ENCODE measurements at places on chromosomes 4 and X.

DNA sequence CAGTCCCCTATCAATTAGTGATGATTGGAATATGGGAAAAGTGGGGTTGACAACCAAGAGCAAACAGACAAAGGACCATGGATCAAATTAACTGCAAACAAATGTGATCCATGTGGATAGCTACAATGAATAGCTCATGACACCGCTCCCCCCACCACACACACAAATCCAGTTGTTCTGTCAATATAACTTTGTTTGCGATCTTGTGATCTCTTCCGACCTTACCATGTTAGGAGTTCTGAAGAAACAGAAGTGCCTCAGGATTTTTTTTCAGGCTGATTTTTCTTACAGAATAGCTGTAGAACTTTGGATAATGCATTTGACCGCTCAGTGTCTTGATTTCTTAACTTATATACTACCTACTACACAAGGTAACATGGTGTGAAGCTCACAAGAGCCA, 116.6 kb downstream of the SH2D1A start:
- no peak for DNase-seq

DNA sequence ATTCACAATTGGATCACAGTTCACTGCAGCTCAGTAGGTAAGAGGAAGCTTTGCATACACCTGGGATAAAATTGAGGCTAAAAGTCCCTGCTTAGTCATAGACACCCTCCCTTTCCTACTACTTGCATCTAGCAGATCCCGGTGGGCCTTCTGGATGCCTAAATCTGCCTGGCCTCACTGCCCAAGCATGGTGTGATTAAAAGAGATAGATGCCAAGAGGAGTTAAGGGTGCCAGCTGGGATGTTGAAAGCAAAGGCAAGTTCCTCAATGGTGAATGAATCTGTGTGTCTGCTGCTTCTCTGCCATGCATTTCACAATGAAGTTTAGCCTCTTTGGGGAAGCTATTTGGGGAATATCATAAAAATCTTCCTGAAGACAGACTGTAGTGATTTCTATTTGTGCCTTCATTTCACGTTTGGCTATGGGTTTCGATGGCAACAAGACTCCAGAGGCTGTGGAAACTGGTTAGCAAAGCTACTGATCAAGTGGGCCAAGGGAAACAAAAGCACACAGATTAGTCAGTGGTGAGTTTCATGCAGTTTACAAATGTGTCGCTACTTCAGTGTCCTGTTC, 534.0 kb downstream of the ANKRD50 start:
- DNase-seq, result no peak

- DNase-seq, result no peak
Measured at GRCh38 chr4:154911608-154912098, 130.6 kb downstream of the RBM46 start.

GRCh38 chr4:89836897-89837384, at the start of gene SNCA:
TSS of gene SNCA (minus strand) at chr4:89837161. CDS start at chr4:89835667, 1,494 bp downstream.
- peak; percentile 29 for DNase-seq

- no peak for DNase-seq
Measured at GRCh38 chr4:167185465-167185864, 48.8 kb downstream of the SPOCK3 start.

- no peak for DNase-seq
Measured at GRCh38 chr4:143358923-143359643, 22.4 kb downstream of the GAB1 start.

GRCh38 chr4:180304321-180304720, 1938.9 kb upstream of the TENM3 start:
- no peak for DNase-seq

DNA sequence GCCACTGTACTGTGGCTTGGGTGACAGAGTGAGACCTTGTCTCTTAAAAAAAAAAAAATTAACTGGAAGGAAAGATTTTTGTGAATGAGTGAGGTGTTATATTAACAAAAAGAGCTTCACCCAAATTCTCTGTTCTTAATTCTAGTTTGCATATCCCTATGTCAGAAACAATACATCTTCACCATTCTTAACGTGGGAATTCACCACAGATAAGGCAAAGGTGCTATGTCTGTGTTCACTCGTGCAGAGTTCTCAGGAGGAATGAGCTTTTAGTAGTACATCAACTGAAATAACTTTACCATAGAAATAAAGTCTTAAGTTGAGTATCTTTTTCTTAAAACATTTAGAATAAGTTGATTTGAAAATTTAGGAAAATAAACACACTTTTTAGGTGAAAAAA, 135.1 kb downstream of the RAPGEF2 start:
- no peak for DNase-seq

DNA sequence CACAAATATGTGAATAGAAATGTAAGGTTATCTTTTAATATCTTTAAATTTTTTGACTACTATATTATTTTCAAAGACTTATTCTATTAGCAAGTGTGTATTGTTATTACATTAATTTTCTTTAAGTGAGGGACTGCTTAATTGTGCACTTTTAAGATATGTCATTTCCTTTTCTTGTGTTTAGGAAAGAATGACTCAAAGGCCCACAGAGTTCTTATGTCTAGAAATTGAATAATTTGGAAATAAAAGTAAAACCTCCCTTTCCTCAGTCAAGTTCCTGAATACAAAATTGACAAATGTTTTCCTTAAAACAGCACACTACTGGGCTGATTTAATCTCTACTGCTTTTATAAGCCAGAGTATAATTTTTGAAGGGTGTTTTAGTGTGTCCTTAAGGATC, 169.7 kb downstream of the TMEM47 start:
- DNase-seq, result no peak

- DNase-seq, result no peak
Measured at GRCh38 chr4:184476695-184477094, 2.3 kb upstream of the IRF2 start.

GRCh38 chrX:4994855-4995254, 1233.8 kb downstream of the NLGN4X start:
- no peak for DNase-seq

DNA sequence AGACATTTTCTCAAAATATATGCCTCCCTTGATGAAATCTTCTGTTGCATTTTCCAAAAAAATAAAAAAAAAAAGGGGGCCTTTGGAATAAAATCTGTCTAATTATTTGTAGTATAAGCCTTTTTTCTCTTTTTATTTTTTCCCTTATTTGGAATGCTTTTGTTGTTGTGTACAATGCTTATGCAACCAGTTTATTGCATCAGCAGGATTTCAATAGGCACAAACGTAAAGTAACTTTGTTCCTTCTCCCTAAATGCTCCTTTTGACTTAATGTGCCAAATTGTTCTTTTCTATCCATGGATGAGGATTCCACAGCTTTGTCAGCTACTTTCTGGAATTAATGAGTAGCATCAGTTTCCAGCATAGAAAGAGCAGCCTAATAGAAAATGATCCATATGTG, 59.6 kb upstream of the HPGD start:
- DNase-seq, result no peak

- no peak for DNase-seq
Measured at GRCh38 chr4:163959932-163960331, 465.4 kb downstream of the TMA16 start.

GRCh38 chrX:64427787-64428186, 32.5 kb upstream of the MTMR8 start:
- no peak for DNase-seq

GRCh38 chr4:5052204-5052702, 973 bp downstream of the STK32B start:
- no peak for DNase-seq

DNA sequence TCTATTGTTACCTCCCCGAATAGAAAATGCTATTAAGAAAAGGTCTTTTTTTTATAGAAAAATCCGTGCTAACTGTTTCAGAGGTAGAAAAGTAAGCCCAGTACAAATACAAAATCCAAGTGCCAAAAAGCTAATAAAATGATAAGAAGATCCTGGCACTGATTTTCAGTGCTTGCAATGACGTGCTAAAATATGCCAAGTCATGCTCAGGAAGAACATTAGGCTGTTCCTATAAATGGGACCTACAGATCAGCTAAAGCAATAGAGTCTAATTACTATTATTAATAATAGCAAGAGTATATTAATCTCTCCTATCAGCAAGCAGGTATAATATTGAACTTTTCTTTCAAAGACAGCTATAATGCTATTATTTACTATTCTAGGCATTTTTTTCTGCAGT, 305.8 kb downstream of the PPARGC1A start:
- no peak for DNase-seq

GRCh38 chr4:36165631-36166005, 78.7 kb downstream of the ARAP2 start:
- DNase-seq, result no peak

DNA sequence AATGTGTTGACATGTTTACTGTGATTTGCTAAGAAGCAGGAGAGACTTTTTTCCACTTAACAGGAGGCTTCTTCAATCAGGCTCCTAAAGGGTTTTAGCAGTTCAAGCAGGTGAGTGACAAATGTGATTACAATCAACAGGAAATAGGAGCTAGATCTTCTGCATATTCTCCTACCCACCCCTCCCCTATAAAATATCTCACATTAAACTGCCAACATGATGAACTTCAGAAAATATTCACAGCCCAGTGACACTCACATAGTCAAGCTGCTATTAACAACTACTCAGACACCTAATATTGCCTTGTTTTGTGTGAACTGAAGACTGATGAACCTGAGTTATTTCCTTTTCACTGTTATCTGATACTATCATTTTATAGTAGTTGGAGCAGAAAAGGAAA, 55.9 kb upstream of the ANTXR2 start:
- no peak for DNase-seq

- DNase-seq, result no peak
Measured at GRCh38 chr4:85166318-85166717, 199.8 kb upstream of the WDFY3 start.

- DNase-seq, result peak; percentile 38
Measured at GRCh38 chrX:70436343-70436742, 8.3 kb upstream of the DLG3 start.

GRCh38 chrX:252244-252956, 28.8 kb upstream of the PLCXD1 start:
- DNase-seq, result no peak

DNA sequence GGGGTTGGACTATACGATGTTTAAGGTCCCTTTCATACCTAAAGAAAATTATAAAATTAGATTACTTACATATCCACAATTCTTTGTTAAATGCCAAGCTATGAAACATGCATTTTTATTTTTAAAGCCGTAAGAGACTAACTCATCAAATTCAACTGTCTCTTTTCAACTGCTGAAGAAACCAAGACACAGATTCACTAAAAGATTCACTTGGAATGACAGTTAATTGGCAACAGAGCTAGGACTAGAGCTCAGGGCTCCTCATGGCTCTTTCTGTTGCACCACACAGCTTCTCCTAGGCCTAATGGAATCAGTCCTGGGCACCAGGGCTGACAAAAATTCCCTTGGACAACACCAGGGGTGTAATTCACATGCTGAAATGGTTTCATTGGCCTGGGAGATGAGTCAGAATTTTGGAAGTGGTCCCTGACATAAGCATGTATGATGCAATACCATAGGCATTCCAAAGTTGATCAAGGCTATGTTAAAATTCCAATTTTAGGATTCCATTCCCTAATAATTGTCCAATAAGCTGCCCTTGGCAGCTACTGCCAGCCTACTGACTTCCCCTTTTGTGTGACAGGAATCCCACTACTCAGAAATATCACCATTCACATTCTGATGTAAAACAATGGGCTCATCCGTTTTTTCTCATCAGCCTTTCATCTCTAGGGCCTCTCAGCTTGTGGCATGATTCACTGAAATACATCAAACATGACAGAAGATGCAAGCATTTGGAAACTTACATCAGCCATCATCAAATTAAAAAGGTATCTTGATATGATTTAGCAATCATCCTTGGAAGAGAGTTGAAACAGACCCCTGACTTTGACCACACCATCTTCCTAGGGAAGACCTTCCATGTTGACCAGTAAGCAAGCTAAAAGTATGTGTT, 54.2 kb downstream of the PLAC1 start:
- DNase-seq, result no peak
